Activated CD4-positive, alpha-beta T cell treated with anti-CD3 and anti-CD28 coated beads for 36 hours (primary cell): ENCODE measurements at places on chromosomes 12 and 14.

DNA sequence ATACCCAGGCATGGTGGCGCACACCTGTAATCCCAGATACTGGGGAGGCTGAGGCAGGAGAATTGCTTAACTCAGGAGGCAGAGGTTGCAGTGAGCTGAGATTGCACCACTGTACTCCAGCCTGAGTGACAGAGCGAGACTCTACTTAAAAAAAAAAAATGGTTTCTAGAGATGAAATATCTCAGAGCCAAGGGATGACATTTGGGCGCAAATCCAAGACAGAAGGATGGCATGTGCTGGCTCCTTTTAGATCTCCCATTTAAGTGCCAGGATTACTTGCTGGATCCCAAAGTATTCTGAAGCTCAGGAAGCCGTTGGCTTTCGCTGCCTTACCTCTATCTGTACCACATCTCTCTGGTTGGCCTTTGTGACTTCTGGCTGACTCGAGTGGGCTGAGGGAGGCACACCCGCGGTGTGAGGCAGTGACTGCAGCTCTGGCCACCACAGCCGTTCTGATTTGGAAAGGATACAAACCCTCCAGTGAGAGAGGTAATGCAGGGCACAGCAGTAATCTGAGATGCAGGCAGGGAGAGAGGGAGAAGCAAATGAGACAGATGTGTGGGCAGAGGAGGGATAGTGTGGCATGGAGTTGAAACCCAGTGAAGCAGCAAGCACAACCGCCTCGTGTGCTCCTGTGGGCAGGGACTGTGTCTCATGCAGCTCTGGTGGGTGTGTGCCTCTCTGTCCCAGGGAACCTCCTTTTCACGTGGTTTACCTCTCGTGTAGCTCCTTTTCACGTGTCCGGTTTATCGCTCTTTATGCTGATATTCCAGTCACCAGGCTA, 4.9 kb downstream of the B4GALNT3 start:
- no peak for DNase-seq

- no peak for DNase-seq
Measured at GRCh38 chr12:101480849-101481248, 5.7 kb downstream of the SPIC start.

GRCh38 chr12:83214185-83214584, 527.5 kb downstream of the TMTC2 start:
- no peak for DNase-seq

- DNase-seq = no peak
Measured at GRCh38 chr14:76136476-76137110, 15.1 kb upstream of the GPATCH2L start.

DNA sequence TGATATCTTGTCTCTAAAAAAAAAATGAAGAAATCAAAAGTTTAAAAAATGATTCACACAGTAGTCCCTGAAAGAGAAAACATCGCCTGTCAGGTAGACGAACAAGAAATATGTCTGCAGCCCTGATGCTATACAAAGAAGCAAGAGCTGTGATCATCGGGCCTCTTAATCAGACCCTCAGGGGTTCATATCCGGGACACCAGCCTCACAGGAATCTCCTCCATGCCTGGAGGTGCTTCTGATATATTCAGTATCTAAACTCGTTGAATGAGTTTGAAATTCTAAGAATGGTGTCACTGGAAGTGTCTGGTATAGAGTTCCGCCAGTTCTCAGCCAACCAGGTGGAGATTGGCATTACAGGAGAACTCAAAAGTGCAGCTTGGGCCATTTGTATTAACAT, 64.7 kb downstream of the KSR2 start:
- DNase-seq = no peak

DNA sequence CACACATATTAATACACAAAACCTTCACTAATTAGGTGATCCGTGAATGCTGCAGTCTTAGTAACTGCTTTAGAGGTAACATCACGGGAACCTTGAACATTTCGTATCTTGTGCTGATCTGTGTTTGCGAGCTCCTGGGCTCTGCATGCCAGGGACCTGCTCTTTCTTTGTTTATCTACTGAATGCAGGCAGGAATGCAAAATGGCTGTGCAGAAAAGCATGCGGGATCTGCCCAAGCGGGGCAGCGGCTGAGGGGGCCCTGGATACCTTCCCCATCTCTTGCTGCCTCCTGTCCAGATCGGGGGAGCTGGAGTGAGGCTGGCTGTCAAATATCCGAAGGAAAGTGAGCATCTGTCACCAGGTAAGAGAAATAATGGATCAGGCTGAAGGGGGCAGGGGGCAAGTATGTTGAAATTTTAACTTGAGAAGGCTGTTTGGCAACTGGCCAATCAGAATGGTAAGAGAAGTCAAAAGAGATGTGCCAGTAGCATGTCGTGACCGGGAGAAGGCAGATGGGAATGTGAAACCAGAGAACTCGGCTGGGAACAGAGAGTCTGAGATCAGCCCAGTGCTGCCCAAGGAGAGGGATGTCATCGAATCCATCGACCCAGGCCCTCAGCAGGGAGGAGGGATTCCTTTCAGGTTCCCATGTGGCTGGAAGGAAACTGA, 191.4 kb downstream of the TTC7B start:
- no peak for DNase-seq

GRCh38 chr12:88802096-88802706, 221.9 kb upstream of the KITLG start:
- DNase-seq = no peak

DNA sequence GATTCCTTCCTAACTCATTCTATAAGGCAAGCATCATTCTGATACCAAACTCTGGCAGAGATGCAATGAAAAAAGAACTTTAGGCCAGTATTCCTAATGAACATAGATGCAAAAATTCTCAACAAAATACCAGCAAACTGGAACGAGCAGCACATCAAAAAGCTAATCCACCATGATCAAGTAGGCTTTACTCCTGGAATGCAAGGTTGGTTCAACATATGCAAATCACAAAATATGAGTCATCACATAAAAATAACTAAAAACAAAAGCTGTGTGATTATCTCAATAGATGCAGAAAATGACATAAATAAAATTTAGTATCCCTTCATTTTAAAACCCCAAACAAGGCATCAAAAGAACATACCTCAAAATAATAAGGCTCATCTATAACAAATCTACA, 98.9 kb downstream of the ACSS3 start:
- DNase-seq = no peak
